ENCODE measurements at places on chromosomes 5 and 9.

- no peak for DNase-seq
These were observed 161.6 kb downstream of the ASTN2 start for GRCh38 chr9:117253261-117253660.

DNA sequence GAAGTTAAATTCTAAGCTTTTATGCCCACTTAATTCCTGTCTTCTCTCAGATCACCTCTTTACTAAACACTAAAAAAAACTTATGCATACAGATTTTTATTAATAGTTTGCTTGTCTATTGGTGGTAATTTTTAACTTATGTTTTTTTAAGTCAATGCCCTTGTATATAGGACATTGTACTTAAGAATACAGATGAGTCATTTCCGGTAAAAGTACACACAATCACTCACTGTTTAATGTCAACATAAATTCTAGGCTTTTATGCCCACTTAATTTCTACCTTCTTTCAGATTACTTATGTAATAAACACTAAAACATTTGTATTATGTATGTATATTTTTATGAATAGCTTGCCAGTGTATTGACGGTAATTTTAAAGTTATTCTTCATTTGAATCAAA lies 872.8 kb upstream of the CDH9 start:
- no peak for DNase-seq

- DNase-seq: no peak
These were observed 11.4 kb upstream of the DUSP1 start for GRCh38 chr5:172782169-172783039.

GRCh38 chr9:19999491-20000057 lies 210.7 kb upstream of the SLC24A2 start:
- DNase-seq: no peak

DNA sequence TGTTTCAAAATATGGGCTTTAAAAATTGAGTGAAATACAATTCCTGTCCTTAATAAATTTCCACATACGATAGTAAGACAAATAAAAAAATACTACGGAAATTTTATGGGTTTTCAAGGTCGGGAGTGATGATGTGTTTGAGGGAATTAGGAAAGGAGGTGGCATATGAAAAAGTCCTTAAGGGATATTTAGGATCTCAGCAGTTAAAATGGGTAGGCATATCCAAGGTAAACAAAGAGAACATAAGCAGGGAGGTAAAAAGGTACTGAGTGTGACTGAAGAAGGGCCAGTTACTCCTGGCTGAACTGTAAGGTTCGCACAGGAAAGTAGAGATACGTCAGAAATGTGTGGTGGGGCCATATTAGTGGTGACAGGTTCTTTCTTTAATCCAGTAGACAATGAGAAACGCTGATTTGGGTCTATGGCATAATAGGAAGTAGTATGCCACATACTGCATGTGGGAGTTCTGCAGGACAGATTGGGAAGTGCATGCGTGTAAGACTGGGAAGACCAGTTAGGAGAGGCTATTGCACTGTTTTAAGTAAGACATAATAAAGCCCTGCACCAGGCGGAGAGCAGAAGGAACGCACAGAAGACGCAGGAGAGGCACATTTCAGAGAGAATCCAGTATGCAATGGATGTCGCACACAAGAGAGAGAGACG lies 937 bp upstream of the HMGCR start:
- no peak for DNase-seq

GRCh38 chr9:81656004-81656403 lies 33.3 kb downstream of the TLE1 start:
- no peak for DNase-seq

- DNase-seq: no peak
These were observed 5.9 kb upstream of the ACSL6 start for GRCh38 chr5:132017316-132017715.

GRCh38 chr9:34459941-34460340 lies 1.3 kb downstream of the DNAI1 start:
- no peak for DNase-seq

DNA sequence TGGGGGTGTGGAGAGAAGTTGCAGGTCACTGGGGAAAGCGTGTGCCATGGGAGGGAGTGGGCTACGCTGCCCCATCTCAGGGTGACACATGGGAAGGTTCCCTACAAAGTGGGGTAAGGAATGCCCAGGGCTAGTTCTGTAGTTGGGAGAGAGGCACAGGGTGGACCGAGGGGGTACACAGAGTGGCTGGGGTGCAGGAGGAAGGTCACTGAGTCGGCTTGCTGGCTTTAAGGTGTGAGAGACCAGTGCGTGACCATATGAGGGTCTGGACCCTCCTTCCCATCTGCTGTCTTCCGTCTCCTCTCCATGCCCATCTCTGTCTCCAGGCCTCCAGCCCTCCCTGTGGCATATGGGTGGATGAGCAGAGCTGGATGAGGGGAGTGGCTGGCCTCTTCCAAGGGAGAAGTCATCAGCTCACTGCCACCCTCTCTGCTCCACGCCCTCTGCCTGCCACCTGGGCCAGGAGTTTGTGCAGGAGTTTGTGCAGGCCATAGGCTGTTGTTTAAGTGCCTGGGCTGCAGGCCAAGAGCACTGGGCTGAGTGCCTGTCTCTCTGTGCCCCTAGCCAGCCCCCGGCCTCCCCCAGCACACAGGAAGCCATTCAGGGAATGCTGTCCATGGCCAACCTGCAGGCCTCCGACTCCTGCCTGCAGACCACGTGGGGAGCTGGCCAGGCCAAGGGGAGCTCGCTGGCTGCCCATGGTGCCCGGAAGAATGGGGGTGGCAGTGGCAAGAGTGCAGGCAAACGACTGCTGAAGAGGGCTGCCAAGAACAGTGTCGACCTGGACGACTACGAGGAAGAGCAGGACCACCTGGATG lies 96.8 kb downstream of the PHF2 start:
- DNase-seq: no peak

DNA sequence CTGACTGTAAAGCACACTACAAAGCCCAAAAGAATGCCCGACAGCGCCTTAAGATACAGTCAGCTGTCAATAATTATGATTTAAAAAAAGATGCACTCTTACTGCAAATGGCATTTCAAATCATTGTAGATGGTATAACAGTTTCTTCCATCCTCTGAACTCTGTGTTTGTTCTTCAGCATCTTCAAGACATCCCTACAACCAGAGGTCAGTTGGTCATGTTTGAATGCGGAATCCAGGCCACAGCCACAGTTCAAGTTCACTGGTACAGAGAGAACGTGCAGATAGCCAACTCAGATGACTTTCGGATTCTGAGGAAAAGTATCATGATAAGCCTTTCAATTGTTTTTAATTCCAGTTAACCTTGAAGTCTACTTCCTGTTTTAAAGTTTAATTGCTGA lies 8.7 kb upstream of the MYOT start:
- no peak for DNase-seq

DNA sequence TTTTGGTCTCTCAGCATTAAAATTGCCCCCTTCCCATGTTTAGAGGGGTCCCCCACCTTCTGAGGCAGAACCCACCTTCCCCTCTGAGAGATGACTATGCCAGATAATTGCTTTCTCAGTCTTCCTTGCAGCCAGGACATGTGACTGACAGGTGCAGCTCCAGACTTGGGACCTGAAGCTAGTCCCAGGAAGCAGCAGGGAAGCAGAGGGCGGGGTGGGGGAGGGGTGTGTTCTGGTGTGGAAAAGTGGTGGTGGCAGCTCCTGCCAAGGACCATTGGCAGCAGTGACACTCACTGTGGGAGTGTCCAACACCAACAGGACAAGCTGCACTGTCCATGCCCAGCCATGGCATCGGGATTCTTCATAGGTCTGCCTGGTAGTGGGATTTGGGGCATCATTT lies 2.3 kb downstream of the EIF4E1B start:
- DNase-seq: no peak

DNA sequence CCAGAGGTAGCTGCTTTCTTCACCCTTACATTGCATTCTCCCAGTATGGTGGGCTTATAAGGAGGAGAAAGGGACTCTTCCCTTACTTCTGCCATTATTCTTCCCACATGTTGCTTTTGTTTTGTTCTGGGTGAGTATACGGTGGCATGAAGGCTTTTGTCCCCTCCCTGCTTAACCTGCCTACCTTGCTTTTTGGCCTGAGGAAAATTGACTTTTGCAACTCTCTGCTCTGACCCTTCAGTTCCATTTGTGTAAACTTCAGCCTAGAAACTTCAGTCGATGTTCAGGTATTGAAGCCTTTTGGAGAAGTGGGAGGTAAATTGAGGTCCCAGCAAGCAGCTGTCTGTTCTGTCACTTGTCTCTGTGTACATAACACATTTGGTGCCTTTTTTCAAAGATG lies 110.2 kb downstream of the PCSK1 start:
- DNase-seq: no peak

GRCh38 chr5:163846512-163846911 lies 341.1 kb downstream of the MAT2B start:
- no peak for DNase-seq

DNA sequence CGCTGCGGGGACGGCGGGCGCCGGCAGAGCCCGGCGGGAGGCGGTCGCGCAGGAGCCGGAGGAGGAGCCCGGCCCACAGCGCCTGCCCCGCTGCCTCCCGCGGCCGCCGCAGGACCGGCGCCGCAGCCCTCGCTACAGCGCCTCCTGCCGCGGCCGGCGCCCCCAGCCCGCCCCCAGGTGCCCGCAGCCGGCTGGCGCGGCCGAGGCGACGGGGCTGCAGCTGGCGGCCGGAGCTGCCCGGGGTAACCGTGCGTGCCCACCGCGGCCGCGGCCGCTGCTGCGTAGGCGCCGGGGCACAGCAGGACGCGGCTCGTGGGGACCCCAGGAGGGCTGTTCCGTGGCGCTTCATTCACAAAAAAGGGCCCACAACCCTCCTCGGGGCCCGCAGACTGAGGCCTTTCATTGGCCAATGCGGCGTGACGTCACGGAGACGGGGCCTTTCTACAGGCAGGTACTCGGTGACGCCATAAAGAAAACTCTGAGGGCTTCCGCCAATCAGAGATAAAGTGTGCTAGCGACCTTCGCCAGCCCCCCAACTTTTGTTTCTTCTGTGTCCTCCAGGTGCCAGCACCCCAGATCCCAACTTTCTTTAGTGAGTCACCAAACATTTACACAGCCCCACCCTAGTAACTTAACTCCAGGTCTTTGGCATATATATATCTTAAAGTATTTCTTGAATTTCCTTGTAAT lies at the start of gene CDC14B:
Gene CDC14B, minus strand, starts transcription at position 353 of the 690 bp plus-strand sequence. CDS start 465 bp downstream, outside the sequence.
- DNase-seq: peak; percentile 47
